ENCODE measurements at places on chromosomes 5 and 9.

DNA sequence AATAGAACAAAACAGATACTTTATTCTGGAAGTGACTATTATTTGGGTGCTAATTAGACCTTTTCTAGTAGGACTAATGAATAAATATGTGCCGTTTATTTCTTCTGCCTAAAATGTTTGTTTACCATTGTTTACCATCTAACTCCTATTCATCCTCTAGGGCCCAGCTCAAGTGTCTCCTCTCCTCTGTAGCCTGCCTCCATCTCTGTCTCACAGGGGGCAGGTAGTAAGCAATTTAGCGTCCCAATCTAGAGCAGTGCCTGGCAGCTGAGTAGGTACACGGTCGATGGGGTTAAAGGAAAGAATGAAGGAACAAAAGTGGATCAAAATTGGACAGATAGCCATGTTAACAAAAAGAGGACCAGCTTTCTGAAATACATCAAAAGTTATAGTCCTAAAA is 230.9 kb downstream of the SLF1 start:
- ATAC-seq = no peak

DNA sequence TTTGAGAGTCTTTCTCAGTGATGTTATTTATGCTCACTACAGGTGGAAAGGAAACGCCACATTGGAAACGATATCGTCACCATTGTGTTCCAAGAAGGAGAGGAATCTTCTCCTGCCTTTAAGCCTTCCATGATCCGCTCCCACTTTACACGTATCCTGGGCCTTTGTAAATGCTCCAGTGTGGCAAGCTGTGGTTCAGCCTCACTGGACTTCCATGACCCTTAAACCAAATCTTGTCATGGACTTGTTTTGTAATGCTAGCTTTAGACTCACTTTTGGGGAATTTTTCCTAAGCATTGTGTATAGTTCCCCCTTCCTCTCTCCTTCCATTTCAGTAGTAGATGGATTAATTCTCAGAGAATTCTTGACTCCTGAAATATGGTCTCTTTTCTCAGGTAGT is 60.9 kb upstream of the SLC2A8 start:
- ATAC-seq = no peak

GRCh38 chr5:26669523-26669922 is 368.9 kb downstream of the CDH9 start:
- no peak for ATAC-seq

DNA sequence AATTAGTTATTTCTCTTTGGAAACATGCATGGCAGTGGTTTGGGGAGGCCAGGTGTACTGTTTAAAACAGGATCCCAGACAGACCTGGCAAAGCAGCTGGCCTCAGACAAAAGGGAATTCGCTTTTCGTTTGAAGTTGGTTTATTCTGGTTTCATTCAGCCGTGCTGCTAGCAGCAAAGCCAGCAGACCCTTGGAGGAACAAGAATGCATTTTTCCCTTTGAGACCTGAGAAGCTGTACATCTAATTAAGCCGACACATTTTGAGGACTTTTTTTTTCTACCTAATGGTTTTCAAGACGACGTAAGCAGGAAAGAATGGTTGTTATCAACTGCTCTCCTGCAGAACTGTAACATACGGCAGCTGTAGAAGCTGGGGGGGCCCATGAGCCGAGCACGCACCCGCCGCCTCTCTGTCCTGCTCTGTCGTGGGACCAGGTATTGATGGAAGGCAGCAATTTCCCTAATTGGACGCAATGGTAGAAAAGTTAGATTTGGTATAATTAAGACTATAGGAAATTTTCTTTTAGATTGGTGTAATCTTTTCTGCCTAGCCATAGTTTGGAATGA is 13.6 kb downstream of the PLEKHG4B start:
- peak; percentile 69 for ATAC-seq

GRCh38 chr9:124390794-124391658 is 24.2 kb downstream of the PSMB7 start:
- peak; percentile 11 for ATAC-seq

DNA sequence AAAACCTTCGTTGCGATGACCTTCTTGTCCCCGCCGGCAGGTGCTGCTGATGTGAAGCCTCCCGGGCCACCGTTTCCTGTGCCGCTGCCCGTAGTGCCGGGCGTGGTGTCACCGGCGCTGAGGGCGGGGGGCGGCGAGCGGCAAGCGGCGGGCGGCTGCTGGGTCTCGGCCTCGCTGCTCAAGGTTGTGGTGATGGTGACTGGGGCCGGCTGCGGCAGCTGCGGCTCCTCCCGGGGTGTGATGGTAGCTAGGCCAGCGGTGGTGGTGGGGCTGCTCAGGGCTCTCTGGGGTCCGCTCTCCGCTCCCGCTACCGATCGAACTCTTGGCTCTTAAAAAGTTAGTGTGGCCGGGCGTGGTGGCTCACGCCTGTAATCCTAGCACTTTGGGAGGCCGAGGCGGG is 36.0 kb upstream of the PTPN3 start:
- ATAC-seq = no peak

DNA sequence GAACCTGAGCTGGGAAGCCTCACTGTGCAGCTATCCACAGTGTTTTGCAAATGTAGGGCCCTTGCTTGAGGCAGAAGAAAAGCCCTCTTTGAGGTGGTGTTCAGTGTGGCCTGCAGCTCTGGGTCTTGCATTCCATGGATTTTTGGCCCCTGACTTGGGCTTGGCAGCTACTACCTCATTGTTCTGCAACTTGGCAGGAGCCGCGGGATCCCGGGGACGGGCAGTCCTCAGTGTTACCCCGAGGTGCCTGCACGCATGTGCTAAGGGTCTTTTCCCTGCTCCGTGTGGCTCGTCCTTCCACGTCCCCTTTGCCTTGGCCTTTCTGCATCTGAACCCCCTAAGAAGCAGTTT is 39.8 kb downstream of the NEK6 start:
- no peak for ATAC-seq

DNA sequence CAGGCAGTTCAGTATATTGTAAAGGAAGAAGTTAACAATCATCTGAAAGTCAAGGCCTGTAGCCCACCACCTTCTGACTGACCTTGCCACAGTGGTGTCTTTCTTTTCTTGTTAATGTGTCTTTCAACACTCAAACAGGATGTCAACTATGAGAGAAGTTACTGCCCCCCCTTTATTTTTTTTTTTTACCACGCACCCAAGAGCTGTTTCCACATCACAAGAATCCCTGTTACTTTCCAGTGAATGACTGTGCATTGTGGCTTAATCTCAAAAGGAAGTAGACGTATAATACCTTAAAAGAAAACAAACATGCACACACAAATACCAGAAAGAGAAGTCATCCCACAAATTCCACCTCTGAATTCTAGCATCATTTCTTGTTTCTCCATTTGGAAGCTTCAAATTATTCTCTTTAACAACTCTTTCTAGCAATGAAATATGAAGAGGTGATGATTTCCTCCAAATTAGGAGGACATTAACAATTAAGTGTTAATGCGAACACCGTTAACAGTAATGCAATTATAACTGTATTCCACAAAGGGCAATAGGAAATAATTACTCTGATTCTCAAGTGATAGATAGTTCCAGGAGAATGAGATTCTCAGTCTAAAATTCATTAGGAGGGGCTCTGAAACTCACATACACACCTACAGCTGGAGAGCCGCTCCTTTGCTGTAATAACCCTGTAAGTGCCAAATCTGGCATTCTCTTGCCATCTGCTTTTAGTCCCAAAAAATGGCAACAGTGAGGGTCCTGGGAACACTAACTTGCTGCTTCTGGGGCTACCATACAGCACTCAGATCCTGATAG is 201.0 kb downstream of the EFNA5 start:
- no peak for ATAC-seq

Data from motor neuron (in vitro differentiated cells).